ENCODE measurements at places on chromosomes 12 and 14. TPM values are rescaled to one million over a fixed set of nuclear protein-coding genes. Genes with fewer than 3 reads are reported as not detected.

DNA sequence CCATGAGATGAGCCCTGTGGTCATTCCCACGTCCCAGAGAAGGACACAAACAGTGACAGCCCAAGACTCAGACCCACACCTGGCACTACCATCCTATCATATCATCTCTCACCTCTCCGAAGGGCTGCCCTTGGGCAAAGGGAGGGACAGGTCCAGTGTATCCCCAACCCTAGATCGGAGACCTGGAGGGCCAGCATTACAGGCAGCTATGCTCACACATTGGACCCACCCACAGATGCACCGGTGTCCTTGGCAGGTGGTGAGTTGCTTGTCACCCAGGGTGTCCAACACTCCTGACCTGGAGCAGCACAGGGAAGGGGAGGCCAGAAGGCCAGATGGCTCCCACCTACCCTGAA lies 117.4 kb downstream of the DICER1 start:
- no peak for DNase-seq

KIF26A gene
- 8.1 TPM for total RNA-seq

- DNase-seq = no peak
These were observed 12.5 kb downstream of the GNS start for GRCh38 chr12:64746663-64747062.

DNA sequence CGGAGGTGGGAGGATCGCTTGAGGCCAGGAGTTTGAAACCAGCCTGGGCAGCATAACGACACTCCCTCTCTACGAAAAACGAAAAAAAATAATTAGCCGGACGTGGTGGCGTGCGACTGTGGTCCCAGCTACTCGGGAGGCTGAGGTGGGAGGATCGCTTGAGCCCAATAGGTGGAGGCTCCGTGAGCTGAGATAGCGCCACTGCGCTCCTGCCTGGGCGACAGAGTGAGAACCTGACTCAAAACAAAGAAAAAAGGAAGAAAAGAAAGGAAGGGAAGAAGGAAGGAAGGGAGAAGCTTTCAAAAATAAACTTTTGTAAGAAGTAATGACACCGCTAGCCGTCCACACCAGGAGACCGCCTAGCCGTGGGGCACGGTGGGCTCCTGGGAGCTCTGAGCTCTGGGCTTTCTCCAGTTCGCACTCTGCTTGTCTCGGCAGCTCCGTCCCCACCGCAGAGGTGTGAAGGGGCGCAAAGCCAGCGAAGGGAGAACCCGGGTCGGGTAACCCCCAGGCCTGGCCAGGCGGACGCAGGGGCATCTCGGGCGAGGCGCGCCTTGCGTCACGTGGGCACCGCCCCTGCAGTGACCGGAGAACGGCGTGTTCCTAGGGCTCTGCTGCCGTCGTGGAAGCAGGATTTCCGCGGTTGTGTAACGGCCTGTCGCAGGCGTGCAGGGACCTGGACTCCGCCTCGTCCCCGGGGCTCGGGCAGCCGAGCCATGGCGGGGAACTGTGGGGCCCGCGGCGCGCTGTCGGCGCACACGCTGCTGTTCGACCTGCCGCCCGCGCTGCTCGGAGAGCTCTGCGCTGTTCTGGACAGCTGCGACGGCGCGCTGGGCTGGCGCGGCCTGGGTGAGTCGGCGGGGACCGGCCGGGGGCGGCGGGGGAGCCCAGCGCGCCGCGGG lies at the start of gene IRAK3:
Gene IRAK3, plus strand, starts transcription at position 631 of the 902 bp plus-strand sequence. Its CDS starts 86 bp downstream, at position 717.
- no peak for DNase-seq

DNA sequence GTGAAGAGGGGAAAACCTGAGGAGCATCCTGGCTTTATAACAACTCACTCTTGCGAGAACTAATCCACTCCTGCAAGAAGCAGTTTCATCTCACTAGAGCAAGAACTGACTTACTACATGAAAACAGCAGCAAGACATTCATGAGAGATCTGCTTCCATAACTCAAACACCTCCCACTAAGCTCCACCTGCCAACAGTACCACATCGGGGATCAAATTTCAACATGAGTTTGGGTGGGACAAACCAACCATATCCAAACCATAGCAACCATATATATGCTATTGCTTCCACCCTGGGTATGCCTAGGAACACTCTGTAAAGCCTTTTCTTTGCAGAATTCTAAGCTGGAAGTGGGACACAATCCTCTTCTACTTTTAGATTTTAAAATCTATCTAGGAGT lies 13.9 kb upstream of the AVPR1A start:
- no peak for DNase-seq

DNA sequence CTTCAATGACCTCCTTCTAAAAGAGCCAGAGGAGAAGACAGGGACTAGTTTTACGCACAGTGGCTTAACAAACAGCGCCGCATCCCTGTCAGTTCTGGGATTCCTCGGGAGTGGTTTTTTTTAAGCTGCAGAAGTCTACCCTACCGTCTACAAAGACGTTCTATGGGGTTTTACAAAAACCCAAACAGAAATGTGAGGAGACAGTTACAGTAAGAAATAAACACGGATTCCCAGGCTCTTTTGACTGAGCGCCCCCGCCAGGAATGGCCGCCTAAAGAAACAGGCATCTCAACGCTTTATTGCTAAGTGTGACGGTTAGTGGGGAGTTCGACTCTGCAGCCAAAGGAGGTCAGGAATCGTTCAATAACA lies 484 bp downstream of the ALKBH1 start:
- DNase-seq = peak; percentile 7

TMEM229B gene
- 0.49 TPM for total RNA-seq

DNA sequence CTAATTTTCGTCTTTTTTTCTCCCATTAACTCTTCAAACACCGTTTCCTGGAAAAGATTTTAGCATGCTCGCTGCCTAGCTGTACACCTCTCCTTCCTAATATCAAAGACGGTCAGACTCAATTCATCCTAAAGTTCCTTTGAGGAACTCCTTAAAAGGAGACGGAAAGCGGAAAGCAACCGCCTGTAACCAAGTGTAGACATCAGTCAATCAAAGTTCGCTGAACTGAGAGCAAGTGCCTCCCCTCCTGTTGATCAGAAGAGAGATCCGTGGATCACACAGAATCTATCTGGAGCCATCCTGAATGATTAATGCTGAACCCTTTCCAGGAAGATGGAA lies 412 bp upstream of the TEP1 start:
- DNase-seq = no peak

GRCh38 chr12:69701826-69702225 lies 2.7 kb upstream of the BEST3 start:
- no peak for DNase-seq

- no peak for DNase-seq
These were observed 47.2 kb downstream of the LRP6 start for GRCh38 chr12:12219664-12220063.

OR4K2 gene
- not detected for total RNA-seq

DNA sequence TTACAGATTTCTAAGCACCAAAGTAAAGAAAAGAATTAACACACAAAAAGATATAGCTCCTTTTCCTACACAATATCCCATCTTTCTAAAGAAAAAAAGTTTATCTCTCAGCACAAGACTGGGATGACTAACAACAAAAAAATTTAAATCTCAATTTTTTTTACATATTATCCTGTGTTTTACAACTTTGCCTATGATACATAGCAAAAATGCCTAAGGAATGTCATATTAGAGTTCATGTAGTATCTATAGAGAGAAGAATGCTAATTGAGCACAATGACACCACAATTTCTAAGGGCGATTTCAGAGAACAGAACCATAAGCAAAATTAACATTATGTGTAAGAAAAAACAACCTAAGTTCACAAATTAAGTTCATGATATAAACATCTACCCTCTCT lies 16.3 kb downstream of the C2CD5 start:
- no peak for DNase-seq

BICD1 gene
- 12.8 TPM for total RNA-seq

GRCh38 chr12:69440016-69440415 lies 30.2 kb upstream of the FRS2 start:
- DNase-seq = no peak

- DNase-seq = no peak
These were observed 17.0 kb downstream of the SLC4A8 start for GRCh38 chr12:51441583-51441982.

Measured in skin of body (tissue), 3 donors.